NCI-H774 (cell line): ENCODE measurements at places on chromosomes 2 and 18.

DNA sequence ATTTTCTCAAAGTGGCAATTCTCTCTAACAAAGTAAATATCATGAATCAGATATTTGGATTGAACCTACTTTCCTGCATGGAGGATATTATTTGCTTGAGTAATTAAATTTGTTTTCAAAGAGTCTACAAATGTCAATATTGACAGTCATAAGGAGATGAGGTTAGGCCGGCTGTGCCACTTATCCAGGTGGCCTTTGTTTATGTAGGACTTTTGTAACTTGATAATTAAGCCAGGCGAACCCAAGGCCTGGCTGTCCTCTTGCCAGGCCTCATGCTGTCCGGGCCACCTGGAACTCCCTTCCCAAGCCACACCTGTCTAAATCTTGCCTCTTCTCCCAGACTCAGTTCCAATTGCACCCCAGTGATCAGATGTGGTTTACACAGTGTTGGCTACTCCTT, 255.2 kb downstream of the ACKR3 start:
- DNase-seq, result peak; percentile 89

GRCh38 chr2:190864375-190864774, 16.2 kb upstream of the GLS start:
- no peak for DNase-seq

DNA sequence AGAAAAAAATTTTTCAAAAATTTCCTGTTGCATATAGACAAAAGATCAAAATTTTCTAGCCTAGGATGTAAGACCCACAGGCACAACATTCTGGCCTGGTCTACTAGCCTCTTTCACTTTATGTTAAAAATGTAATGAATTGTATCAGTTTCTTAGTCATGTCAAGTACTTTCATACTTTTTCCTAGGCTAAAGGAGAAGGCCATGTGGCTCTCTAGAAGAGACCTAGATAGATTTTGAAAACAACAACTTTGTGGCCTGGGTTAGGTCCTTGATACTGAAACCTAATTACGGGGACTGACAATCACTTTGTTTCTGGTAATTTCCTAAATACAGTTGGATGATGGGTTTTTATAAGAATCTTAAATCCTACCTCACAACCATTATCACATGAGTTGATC, 74.8 kb upstream of the FSIP2 start:
- no peak for DNase-seq

DNA sequence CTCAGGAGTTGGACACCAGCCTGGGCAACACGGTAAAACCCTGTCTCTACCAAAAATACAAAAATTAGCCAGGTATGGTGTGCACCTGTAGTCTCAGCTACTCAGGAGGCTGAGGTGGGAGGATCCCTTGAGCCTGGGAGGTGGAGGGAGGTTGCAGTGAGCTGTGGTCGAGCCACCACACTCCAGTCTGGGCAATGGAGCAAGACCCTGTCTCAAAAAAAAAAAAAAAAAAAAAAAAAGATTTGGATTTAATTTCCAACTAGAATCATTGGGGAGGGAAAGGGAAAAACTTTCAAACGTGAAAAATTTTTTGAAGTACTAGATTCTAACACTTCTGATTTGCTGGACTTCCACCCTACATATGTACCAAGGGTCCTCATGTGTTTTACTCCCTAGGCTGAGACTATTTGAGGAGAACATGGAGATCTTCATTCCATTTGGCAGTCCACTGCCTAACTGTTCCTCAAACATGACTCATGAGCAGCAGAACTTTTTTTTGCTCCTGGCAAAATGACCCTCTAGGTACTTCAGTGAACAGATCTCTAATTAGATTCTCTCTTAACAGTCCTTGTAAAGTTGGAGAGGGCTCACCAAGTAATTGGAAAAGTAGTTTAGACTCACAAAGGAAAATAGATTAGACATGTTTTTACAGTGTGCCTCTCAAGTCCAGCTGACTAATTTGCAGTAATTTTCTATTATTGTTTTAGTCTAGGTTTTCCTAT, 267.6 kb downstream of the METTL4 start:
- DNase-seq, result no peak

DNA sequence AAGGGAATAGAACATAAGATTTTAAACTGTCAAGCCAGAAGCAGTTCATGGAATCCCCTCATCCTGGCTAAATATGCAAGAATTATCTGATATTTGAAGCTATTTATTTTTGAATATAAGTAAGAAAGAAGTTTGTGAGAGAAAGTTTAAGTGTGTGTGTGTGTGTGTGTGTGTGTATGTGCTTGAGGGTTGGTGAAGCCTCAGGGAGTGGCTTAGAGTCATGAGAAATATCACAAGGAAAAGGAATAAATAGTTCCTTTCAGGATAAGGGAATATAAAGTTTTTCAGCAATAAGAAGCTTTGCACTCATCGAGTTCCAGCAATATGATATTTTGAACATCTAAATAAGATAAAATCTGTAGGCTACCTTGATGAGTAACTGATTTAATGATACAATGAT, 359.6 kb downstream of the MEIS1 start:
- no peak for DNase-seq

DNA sequence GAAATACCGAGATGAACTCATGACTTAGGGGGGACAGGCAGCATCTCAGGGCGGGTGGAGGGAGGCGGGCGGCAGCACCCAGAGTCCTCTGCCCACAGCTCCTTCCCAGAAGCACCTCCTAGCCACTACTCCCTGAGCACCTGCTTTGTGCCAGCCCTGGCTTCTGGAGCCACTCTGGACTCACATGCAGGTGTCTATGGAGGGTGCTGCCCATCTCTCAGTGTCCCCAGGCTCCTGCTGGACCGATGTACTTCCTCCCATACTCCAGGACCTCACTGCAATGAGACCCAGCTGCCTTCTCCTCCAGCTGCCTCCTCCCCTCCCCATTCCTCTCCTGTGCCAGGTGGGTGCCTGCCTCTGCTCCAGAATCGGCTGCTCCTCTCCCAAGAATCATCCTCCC, 22.1 kb upstream of the OTOS start:
- DNase-seq, result no peak

- DNase-seq, result no peak
Observed at GRCh38 chr2:55418512-55419232, 984 bp downstream of the CCDC88A start.

GRCh38 chr18:24075767-24076597, 61.4 kb downstream of the TTC39C start:
- DNase-seq, result peak; percentile 82

DNA sequence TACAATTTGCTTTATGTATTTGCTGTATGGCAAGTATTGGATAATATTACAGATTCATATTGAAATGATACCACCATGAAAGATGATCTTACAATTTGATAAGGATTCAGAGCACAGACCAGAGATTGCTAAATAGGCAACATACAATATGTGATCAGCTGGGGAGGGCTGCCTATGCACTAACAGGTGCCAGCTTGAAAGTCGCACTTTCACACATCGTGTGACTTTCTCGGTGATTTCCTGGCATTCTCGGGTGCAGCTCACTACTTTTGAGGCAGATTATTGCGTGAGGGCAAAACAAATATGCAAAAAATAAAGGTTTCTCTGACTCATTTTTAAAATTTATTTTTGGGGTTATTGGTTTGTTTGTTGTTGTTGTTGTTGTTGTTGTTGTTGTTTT, 36.0 kb downstream of the RBMS1 start:
- DNase-seq, result no peak

DNA sequence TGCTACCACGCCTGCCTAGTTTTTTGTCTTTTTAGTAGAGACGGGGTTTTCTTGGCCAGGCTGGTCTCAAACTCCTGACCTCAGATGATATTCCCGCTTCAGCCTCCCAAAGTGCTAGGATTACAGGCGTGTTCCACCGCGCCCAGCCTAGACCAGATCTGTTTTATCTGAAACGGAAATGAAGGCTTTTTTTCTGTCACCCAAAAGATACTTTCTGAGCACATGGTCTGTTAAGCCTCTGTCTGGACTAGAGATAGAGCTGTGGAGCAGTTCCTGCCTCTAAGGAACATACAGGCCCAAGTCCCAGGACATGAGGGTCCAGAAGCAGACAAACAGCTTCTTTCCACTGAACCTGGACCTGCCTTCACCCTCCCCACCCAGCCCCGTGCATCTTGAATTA, 43.6 kb upstream of the PTMA start:
- no peak for DNase-seq

DNA sequence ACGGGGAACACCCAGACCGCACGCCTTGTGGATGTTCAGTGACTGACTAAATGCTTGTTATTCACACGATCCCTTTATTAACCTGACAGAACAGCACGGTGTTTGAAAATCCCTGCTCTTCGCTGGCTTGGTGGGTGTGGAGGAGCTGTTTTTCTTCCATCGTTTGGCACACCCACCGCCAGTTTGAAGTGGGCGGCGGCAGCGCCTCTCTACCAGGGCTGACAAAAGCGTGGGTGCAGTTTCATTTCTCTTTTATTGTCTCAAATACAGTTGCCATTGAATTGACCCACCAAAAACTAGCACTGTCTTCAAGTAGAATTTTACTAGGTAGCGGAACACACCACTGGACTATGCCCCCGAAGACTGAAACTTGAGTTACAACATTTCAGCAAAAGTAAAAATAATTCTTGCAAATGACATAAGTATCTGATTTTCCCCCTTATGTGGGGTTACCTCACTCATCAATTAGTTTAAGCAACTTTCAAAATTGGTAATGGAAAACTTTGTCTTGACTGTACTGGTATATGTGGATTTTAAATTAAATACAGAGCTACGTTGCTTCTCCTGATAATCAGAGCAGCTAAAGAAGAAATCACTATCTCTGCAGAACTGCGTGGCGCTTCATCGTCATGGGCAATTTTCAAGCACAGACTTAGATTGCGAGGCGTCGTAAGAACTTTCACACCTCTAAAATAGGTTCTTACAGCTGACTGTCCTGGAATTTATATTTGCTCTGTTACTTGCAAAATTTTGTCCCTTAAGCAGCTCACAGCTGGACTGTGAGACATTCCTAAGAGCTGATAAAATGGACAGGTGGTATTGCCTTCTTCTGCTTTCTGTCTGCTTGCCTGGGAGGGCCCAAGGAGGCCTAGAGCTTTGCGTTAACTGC, 60.9 kb downstream of the LDLRAD4 start:
- DNase-seq, result no peak

- DNase-seq, result no peak
Observed at GRCh38 chr2:162009543-162009942, 64.5 kb downstream of the DPP4 start.

DNA sequence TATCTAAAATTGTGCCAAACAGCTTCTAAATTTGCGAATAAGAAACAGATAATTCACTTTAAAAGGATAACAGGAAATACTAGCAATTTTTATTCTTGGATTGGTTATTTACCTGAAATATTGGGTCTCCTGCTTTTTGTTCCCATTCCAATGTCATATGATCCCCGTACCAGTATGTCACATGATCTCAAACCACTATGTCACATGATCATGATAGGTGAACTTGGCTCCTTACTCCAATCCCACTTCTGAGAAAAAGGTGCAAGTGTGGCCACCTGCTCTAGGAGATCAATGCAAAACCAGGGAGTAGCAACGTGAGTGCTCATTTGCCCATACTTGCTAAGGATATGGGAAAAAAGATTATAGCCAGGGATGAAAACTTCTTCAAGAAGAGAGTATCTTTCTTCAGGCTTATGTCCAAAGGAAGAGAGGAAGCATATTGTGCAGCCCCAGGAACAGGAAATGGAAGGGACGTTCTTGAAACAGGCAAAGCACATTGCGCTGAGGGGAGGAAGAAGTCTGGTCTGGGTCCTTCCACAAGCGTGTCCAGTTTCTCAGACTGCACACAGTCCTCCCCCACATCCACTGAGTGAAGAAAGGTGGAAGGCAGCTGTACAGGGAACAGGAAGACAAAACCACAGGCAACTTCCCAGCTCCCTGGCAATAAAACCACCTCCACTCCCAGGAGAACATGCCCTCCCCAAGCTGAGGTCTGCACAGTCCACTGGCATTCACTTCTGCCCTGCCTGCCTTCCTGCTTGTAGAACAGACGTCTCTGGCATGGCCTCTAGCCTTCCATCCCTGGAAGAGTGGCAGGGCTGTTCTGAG, at the start of gene LYG2:
Gene LYG2 (minus strand): TSS at position 176 of the 828 bp plus-strand sequence. CDS start 1,406 bp downstream, outside the sequence.
- DNase-seq, result peak; percentile 14

DNA sequence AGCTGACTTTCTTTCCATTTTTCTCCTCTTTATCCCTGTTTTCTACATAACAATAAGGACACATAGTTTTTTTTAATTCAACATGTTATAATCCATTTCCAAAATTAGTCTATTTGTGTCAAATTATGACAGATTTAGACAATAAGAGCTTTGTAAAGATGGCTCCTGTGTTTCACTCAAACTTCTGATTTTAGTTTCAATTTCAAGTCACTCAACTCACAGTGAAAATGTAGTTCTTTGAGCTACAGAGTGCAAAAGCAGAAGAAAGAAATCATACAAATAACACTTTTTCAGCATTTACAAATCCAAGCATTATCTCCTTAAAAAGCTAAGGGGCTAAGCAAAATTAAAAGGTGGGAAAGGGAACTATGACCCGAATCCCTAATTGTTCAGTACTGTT, 340.7 kb upstream of the TRIB2 start:
- no peak for DNase-seq

DNA sequence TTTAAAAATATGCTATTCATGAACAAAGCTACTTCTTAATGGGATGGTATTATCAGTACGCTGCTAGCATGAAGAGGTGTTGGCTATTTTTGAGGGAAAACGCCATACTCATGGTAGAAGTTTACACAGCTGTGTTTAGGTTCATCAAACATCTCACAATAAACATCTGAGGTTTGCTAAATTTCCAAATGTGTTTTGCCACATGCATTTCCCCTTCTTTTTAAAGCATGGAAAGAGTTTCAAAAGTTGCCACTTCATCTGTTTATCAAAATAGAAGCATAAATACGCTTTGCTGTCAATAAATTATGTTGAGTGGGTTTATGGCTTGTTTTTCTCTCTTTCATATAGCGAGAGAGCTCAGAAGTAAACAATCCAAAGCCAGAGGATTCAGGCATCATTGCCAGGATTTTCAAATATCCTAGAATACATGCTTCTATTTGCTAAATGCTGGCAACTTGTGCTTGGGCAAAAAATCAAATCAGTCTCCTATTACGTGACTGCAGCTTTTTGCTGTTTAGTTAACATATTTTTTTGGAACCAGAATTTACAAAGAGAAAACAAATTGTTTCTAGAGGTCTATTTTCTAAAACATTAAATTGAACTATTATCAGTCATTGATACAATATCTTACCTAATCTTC, 1919.9 kb upstream of the LRRTM1 start:
- DNase-seq, result peak; percentile 7

GRCh38 chr2:174326161-174327020, 8.4 kb upstream of the SP9 start:
- peak; percentile 17 for DNase-seq

GRCh38 chr18:77622009-77622692, 372.5 kb downstream of the GALR1 start:
- peak; percentile 83 for DNase-seq

- no peak for DNase-seq
Observed at GRCh38 chr18:58788971-58789875, 75.5 kb upstream of the ZNF532 start.

GRCh38 chr2:234674781-234675201, 177.9 kb upstream of the ARL4C start:
- no peak for DNase-seq

GRCh38 chr2:127101756-127102477, 5.0 kb downstream of the BIN1 start:
- no peak for DNase-seq
